ENCODE measurements at places on chromosomes 2 and 18.

- DNase-seq, result no peak
Observed at GRCh38 chr2:199463708-199464605, 6.2 kb upstream of the SATB2 start.

GRCh38 chr2:4844881-4845280 is 847.3 kb upstream of the SOX11 start:
- no peak for DNase-seq

DNA sequence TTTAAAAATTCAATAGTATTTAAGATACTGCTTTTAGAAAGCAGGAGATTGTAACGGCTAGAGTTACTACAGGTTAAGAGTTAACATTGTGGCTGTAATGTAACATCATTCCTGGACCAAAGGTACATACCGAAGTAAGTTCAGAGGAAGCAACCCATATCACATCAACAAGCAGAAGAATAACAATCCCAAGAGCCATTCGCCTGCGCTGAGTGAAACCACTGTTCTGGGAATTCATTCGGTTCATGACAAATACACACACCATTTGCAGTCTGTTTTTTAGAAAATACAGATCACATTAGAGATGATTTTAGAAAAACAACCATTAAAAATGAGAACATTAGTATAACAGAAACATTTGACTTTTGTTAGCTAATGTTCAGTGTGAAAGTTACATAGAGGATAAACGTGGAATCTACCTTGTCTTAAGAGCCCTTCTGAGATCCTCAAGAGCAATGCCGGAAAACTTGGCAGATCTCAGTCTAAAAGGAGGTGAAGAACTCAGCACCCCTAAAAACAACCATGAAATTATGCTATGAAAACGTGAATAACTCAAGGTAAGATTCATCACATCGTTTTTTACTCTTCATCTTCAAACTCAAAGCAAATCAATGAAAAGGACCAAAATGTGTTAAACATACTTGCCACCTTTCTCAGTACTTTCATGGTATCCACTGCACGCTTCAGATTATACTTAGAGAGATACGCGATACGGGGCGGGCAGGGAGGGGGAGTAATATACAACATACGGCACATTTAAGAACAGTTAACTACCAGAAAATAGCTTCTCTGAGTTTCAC is 1.2 kb downstream of the SLC35F5 start:
- DNase-seq, result peak; percentile 10

- DNase-seq, result no peak
Observed at GRCh38 chr2:1664698-1665097, 79.6 kb downstream of the PXDN start.

DNA sequence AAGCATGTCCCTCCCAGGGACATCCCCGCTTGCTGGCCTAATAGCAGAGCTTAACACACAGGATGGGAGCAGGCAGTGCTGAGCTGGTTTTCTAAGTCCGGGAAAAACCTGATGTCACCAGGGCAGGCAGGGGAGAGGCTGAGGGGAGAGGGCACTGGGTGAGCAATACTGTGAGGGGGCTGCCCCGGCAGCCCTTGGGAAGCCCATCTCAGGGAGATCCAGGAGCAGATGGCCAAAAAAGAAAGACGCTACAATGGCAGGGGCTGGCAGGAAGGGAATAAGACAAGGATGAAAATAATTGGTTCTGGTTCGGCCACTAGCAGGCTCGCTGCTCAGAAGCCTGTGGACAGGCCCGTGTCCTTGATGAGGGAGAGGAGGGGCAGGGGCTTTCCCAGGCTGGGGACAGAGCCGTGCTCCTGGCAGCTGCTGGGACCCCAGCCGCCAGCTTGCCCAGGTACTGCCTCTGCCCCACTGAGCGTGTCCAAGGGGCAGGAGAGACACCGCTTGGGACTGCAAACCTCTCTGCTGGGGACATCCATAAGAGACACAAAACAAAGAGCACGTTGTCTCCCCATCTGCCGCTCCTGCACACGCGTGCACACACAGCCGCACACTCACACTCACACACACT is 30.2 kb downstream of the SMAD7 start:
- no peak for DNase-seq

DNA sequence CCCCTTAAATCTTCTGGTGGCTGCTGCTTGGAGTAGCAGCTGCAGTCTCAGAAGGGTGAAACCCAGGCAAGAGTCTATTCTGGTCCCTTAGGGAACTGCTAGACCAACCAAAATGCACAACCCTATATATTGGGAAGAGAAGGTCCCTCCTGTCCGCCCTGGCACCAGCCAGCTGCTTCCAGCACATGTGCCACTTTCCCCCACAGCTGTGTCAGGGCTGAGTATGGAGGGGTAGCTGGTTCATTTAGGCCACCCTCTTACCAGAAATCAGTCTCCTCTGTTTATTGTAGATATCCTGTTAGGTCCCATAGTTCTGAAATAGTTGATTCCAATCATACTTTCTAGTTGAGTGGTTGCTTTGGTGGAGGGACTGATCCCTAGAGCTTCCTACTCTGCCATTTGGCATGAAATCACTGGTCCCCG is 68.9 kb downstream of the BIRC6 start:
- no peak for DNase-seq

DNA sequence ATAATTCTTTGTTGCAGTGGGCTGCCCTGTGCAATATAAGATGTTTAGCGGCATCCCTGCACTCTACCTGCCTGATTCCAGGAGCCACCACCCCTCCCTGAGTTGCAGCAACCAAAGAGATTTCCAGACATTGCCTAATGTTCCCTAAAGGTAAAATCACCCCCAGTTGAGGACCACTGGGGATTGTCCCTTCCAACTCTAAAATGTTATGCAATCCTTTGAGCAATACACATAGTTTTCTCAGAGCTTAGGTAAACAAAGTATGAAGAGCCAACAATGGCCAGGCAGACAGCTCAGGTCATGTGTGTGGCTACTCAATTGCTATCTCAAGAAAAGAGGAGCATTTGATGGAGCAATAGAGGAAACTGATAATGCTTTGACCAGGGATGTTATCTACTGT is 87.0 kb downstream of the XDH start:
- DNase-seq, result no peak

DNA sequence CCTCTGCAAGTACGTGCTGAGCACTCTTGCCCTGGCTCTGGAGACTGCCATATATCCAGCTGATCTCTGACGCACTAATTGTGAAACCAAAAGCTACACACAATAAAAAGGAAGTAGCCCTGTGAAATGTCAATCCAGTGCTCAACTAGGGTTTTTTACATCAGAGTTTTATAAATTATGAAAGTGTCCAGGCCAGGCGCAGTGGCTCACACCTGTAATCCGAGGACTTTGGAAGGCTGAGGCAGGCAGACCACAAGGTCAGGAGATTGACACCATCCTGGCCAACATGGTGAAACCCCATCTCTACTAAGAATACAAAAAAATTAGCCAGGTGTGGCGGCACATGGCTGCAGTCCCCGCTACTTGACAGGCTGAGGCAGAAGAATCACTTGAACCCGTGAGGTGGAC is 24.5 kb upstream of the PEX13 start:
- DNase-seq, result no peak

GRCh38 chr18:79600141-79600540 is 79.5 kb upstream of the CTDP1 start:
- no peak for DNase-seq

- no peak for DNase-seq
Observed at GRCh38 chr18:48375150-48375800, 33.9 kb downstream of the ZBTB7C start.

GRCh38 chr2:196086517-196087368 is 18.1 kb upstream of the DNAH7 start:
- no peak for DNase-seq

DNA sequence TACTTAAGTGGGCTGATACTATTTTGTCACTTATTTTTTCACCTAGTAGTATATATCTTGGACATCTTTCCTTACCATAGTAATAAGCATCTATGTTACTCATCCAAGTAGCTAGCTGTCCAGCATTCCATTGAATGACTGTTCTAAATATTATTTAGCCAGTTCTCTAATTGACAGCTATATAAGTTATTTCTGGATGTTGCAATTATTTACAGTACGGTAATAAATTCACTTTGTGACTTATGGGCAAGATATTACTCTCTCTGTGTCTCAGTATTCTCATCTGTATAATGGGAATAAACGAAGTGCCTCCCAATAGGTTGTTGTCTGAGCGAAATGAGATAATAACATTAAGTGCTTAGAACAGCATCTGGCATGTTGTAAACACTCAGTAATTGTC is 46.6 kb upstream of the AGAP1 start:
- no peak for DNase-seq

- DNase-seq, result no peak
Observed at GRCh38 chr2:98464772-98465310, 20.2 kb downstream of the INPP4A start.

DNA sequence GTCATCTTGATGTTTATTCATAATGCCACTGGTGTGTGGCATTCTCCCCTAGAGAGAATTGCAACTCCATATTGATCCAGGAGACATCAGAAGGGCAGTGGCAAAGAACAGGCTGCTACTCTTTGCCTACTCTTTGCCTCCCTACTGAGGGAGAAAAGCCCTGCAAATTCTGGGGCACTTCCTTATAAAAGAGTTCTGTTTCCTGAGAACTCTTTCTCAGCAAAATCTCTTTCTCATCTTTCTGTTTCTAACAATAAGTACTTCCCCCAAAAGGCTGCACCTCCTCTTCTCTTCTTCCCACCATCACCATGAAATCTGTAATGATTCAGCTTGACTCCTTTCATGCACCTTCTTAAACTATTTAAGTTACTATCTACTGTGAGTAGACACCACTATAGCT is 270.3 kb downstream of the MREG start:
- DNase-seq, result no peak

- no peak for DNase-seq
Observed at GRCh38 chr18:79847606-79848293, 50.0 kb downstream of the KCNG2 start.

DNA sequence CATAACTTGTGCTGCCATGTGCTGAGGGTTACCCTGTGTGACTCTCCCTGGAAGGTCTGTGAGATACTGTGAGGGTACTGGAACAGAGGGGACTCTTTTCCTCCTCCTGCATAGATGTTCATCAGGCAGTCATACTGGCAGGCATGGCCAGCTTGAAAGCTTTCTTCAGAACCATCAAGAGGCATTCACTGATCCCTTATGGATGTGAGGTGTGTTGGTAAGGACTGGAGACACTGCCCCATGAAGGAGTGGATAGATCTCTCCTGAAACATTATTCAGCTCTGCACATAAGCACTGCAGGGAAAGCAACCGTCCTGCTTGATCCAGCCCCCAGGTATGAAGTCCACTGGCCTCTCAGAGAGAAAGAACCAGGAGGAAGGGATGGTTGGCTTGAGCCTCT is 176.6 kb upstream of the ARL4C start:
- no peak for DNase-seq

DNA sequence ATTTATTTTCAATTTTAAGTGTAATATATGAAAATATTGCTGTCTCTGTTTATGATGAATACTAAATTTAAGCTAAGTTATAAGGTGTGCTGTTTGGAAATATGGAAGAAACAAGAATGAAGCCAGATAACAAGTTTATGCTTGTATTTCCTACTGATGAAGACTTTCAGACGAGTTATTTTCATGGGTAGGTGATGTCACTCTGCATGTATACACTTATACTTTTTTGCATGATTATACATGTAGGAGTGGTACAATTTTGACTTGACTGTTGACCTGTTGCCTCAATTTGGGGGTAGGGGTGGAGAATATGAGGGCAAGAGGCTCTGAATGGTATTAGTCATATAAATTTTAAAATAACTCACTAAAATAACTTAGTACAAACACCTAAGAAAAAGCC is 133.7 kb downstream of the HAUS1 start:
- DNase-seq, result no peak

GRCh38 chr2:133314795-133315194 is 253.5 kb downstream of the NCKAP5 start:
- no peak for DNase-seq

GRCh38 chr18:35588122-35588521 is 6.6 kb downstream of the GALNT1 start:
- no peak for DNase-seq

GRCh38 chr2:19351499-19351898 is 6.9 kb downstream of the OSR1 start:
- no peak for DNase-seq

GRCh38 chr18:26008096-26008495 is 82.3 kb downstream of the SS18 start:
- DNase-seq, result no peak

GRCh38 chr18:79726721-79727120 is 47.1 kb downstream of the CTDP1 start:
- no peak for DNase-seq

DNA sequence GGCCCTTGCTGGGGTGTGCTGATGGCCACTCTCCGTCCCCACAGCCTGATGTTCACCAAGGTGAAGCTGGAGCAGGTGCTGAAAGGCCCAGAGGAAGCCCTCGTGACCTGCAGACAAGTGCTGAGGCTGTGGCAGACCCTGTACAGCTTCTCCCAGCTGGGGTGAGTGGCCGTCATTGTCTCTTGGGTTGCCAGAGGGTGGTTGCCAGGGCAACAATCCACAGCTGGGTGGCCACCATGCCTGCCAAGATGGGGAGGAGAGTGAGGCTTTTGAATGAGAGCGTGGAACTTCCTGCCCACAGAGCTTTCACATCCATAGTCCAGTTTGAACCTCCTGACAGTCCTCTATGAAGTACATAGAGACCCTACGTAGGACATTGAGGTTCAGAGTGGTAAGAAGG is 108.8 kb downstream of the STPG4 start:
- DNase-seq, result no peak

DNA sequence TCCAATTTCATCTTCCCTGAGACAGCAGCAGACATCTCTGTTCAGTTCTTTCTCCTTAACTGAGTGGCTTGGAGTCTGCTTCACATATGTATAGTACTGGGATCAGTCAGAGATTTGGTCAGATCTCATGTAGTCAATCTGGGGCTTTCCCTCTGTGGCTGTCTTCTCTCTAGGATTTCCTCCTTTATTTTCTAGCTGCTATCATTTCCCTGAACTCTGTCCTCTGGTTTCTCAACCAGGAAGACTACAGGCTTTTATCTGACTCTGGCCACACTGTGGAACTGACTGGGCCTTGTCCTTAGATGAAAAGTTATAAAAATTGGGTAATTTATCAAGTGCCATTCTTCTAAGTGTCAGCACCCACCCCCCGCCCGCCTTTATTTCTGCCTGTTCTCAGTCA is 121.0 kb downstream of the RAPGEF4 start:
- DNase-seq, result no peak

DNA sequence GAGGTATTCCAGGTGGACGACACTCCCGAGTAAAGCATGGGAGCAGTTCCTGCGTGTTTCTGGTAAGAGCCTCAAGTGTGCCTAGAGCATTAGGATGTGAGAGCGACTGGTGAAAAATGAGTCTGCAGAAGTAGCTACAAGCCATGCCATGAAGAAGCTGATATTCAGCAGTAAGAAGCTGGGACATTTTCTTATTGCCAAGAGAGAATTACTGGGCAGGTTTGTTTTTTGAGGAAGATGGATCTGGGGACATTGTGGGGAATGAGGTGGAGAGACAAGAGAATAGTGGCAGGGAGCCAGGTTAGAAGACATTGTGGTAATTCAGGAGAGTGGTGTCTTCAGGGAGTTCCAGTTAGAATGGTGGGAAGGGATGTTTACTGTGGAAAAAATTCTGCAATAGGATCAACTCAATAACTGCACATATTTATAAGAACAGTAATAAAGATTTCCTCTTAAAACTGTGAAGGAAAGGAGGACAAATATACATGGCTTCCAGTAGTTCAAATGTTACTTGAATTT is 38.2 kb downstream of the CRIM1 start:
- DNase-seq, result no peak

GRCh38 chr2:164981217-164981990 is 26.1 kb upstream of the SLC38A11 start:
- no peak for DNase-seq

Measured in hematopoietic multipotent progenitor cell treated with erythropoietin and hydrocortisone succinate and interleukin-3 and kit ligand, for 17 days (in vitro differentiated cells).